Kidney capillary endothelial cell (primary cell): ENCODE measurements at places on chromosomes 4 and X.

GRCh38 chrX:10083809-10084208 lies 73.0 kb upstream of the CLCN4 start:
- DNase-seq = no peak

GRCh38 chr4:4852591-4853362 lies 6.7 kb upstream of the MSX1 start:
- DNase-seq = no peak

DNA sequence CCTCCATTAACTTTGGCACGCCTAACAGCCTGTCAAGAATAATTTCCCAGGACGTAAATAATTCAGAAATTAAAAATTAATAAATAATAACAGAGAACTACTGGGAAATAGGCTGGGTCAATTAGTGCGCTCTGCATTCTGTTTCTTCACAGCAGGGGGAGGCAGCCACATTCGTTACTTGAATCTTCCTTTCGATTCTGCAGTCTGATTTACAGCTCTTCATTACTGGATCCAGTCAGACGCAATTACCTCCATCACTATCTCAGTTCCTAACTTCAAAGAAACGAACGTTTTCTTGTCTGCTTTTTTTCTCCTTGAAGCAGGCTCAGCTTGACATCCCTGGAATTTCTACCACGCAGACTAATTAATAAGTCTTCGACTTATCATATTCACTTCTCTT lies 9.0 kb upstream of the RPL34 start:
- DNase-seq = no peak

DNA sequence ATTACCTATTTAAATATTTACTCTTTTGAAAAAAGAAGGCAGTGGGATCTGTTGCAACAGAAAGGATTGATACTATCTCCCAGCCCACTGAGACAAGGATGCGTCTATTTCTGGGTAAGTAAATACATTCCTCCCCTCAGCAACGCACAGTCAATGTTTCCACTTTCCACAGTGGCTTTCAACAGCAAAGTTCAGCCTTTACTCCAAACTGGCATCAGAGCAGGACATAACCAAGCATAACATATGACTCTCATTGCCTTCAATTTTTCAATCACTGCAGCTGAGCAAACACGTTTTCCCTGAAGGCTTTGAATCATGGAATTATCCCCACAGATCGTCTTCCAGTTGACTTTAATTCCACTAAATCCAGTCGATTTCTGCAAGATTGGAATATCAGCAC lies 160.3 kb upstream of the FRG1 start:
- no peak for DNase-seq

DNA sequence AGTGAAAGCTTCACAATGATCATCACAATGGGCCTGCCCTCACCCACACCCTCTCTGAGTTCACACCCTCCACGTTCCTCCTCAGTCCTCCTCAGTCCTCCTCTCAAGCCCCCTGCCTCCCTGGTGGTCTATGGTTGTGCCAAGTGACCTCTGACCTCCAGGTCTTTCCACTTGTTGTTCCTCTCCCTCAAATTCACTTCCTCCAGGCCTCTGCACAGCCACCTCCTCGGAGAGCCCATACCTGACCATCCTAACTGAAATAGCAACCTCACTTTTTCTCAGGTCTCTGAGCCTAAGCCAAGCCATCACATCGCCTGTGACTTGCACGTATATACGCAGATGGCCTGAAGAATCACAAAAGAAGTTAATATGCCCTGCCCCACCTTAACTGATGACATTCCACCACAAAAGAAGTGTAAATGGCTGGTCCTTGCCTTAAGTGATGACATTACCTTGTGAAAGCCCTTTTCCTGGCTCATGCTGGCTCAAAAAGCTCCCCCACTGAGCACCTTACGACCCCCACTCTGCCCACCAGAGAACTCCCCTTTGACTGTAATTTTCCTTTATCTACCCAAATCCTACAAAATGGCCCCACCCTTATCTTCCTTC lies 293.4 kb upstream of the TENM3 start:
- DNase-seq = no peak

DNA sequence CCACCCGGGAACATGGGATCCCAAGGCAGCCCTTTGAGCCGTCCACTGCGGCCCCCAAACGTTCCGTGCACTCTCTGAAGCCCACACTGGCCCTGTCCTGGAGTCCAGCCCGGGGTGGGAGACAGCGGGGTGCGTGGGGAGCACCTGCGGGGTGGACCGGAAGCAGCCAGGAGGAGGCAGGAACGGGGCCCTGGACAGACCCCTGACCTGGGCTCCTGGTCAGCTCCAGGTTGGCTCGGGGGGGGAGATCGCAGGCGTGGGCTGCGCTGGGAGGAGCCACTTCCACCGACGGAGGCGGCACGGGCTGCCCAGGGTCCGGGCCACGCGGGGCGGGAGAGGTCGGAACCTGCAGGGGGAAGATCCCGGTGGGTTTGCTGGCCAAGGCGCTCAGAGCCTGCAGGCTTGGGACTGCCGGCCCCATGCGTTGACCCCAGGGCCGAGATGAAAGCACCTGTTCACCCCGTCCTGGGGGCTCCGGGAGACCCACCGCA lies 5.7 kb upstream of the PLCXD1 start:
- DNase-seq = no peak

DNA sequence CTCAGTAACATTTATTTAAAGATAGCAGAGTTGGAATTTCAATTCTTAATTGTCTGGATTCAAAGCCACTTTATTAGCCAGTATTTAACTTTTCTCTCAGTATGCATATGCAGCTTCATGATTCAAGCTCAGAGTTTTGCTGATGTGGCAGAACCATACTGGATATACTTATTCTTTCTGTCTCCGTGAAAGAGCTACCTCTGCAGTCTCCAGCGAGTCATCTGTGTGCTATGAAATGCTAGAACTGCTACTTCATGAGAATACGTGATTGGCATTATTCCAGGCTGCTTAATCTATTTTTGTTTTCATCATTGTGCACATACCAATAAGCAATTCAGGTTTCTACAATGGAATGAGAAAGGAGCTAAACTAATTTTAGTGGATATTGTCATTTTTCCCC lies 743.7 kb downstream of the C4orf33 start:
- no peak for DNase-seq

GRCh38 chr4:77360451-77360850 lies 203.4 kb downstream of the CCNG2 start:
- DNase-seq = no peak

DNA sequence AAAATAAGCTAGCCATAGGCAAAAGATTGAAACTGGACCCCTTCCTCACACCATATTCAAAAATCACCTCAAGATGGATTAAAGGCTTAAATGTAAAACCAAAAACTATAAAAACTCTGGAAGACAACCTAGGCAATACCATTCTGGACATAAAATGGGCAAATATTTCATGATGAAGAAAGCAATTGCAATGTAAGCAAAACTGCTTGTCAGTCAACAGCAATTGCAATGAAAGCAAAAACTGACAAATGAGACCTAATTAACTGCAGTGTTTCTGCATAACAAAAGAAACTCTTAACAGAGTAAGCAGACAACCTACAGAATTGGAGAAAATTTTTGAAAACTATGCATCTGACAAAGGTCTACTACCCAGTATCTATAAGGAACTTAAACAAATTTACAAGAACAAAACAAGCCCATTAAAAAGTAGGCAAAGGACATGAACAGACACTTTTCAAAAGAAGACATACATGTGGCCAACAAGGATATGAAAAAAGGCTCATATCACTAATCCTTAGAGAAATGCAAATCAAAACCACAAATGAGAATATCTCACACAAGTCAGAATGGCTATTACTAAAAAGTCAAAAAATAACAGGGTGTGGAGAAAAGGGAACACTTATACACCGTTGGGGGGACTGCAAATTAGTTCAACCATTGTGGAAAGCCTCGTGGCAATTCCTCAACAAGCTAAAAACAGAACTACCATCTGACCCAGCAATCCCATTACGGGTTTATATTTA lies 46.7 kb downstream of the CFAP299 start:
- no peak for DNase-seq

DNA sequence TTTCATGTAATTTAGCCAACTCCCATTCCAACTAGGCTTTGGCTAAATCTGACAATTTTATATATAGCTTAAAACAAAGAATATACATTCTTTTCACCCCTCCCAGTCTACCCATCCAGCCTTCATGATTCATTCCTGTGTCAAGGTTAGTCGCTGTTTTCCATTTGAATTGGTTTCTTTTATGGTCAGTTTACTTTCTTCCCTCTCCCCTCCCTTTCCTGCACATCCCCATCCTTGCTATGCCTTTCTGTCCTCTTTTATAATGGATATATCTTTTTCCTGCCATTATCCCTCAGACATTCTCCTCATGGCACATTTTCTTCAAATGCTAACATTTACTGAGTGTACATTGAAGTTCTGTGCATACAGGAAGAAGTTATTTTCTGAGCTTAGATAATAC lies 4.7 kb downstream of the ZXDB start:
- DNase-seq = no peak

DNA sequence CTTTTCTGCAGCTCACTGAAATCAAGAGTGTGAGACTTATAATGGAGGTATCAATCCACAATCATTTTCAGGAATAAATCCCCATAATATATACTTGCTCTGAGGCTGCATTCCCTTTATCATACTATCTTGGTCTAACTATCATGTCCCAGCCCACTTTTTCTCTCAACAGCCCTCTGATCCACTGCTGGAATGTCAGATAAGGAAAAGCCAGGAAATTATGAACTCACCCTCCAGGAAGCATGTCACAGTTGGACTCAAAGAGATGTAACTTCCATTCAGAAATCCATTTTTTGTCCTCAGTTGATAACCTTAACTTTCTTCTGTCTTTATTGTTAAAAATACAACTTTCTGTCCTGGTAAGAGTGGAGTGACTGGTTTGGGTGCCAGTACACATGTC lies 144.9 kb downstream of the PCDH19 start:
- DNase-seq = no peak

DNA sequence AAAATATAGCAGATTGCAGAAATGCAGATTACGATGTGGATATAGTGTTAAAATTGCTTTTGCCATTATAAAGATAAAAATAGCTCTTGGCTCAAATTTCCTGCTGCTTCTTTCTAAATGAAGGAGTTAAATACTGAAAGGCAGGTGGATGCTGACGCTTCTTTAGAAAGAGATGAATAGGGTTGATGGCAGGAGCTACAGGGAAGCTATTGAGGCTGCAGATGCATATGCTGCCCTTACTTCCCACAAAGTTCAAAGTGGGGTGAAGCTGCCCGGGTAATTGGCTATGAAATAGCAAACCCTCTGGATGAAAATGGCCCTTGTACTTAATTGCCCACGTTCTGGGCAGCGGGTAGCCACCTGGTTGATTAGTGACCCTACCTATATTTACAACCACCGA lies 379.5 kb downstream of the ZIC3 start:
- no peak for DNase-seq

DNA sequence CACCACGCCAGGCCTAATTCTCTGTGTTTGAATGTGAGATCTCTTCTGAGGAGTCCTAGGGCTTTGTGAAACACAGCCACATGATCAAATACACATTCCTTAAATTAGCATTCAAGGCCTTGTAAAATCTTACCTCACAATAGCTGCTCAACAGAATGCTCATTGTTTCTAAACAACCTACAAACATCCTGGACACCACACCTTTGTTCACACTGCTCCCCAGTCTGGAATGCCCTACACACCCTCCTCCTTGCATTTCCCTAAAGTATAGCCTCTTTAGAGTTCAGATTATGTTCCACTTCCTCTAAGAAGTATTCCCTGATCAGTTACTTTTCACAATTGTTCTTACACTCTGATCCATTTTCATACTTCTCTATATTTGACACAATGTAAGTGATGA lies 110.6 kb downstream of the AGTR2 start:
- DNase-seq = no peak

- DNase-seq = no peak
Observed at GRCh38 chrX:48784726-48785125, 1.7 kb upstream of the GATA1 start.

GRCh38 chr4:92953462-92953861 lies 649.7 kb downstream of the GRID2 start:
- DNase-seq = no peak

GRCh38 chr4:70666369-70666768 lies at the start of gene JCHAIN:
JCHAIN (minus strand) TSS chr4:70666508; CDS start chr4:70666490, 18 bp downstream.
- DNase-seq = no peak

GRCh38 chr4:85720735-85721134 lies 245.8 kb downstream of the ARHGAP24 start:
- DNase-seq = no peak

- DNase-seq = no peak
Observed at GRCh38 chr4:61485056-61485455, 284.9 kb downstream of the ADGRL3 start.

- no peak for DNase-seq
Observed at GRCh38 chr4:2141022-2141761, 82.1 kb downstream of the NAT8L start.

DNA sequence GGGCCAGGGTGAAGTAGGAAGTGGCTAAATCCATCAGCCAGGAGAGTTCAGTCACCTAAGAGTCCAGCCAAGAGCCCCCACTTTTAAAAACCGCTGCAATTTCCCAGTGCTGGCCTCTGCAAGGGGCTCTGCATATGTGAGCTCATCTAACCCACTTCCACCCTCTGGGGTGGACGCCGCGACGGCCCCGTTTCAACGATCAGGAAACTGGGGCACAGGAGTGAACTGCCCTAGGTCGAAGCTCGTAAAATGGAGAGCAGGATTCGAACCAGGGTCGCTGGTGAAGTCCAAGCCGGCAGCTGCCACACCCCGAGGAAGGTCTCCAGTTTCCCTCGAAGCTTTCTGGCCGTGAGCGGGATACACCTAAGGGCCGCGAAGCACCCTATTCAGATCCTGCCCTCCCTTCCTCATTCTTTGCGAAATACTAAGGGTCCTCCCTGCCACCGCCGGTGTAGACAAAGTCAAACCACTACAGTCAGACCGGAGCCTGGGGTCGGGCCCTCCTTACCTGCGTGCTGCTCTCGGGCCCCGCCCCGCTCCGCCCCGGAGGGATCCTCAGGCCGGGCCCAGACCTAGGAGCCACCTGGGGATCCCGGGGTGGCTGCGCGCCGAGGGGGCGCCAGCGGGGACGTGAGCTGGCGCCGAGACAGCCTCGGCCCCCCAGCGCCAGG lies 446 bp downstream of the EVC2 start:
- no peak for DNase-seq

DNA sequence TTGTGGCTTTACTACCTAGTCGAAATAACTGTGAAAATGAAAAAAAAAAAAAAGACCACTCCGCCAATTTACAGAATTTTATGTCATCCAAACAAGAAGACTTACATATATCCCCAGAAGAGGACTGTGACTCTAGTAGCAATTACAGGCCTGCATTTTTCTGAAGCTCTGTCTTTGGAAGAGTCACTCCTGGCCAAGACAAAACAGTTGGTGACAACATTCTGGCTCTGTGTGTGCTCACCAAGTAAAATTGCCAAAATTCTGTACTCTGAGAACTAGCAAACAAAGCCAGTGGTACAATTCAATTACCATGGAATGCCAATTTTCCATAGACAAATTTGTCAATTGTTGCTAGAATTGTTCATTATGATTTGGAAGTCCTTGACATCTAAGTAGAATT lies 311.1 kb downstream of the PDGFC start:
- no peak for DNase-seq

GRCh38 chr4:53694666-53695065 lies 103.4 kb upstream of the LNX1 start:
- DNase-seq = no peak
